ENCODE measurements at places on chromosomes 16 and 17. TPM values are rescaled to one million over a fixed set of nuclear protein-coding genes. Genes with fewer than 3 reads are reported as not detected.

PRR15L gene
- 0.33 TPM for total RNA-seq

NLRC3 gene
- total RNA-seq = 0.11 TPM

CCL11 gene
- total RNA-seq = not detected

CCDC200 gene
- not detected for total RNA-seq

ARL5C gene
- total RNA-seq = not detected

TPSB2 gene
- not detected for total RNA-seq

SLC52A1 gene
- total RNA-seq = 0.52 TPM

MYO15B gene
- 7.9 TPM for total RNA-seq

CLDN7 gene
- total RNA-seq = 57.8 TPM

CDRT15L2 gene
- total RNA-seq = not detected

TSC2 gene
- total RNA-seq = 92.0 TPM

RHBDF2 gene
- 22.0 TPM for total RNA-seq

LGALS9 gene
- total RNA-seq = 0.47 TPM

SRSF2 gene
- total RNA-seq = 116 TPM

TP53TG3C gene
- total RNA-seq = 0.33 TPM

CDH5 gene
- total RNA-seq = not detected

CREBBP gene
- total RNA-seq = 45.0 TPM

NKD1 gene
- total RNA-seq = 0.35 TPM

OR3A3 gene
- total RNA-seq = not detected

SLX1A gene
- 36.6 TPM for total RNA-seq

SLC6A4 gene
- total RNA-seq = not detected

EVI2A gene
- 1.0 TPM for total RNA-seq

CLEC10A gene
- total RNA-seq = not detected

FAM234A gene
- total RNA-seq = 60.9 TPM

OR3A2 gene
- total RNA-seq = not detected

NPIPA3 gene
- 0.67 TPM for total RNA-seq

TSR1 gene
- total RNA-seq = 43.3 TPM

TNP2 gene
- total RNA-seq = not detected

SOCS1 gene
- 7.9 TPM for total RNA-seq

POLDIP2 gene
- total RNA-seq = 80.5 TPM

CDC6 gene
- total RNA-seq = 5.2 TPM

CFAP97D1 gene
- total RNA-seq = not detected

PER1 gene
- 78.3 TPM for total RNA-seq

TMIGD1 gene
- total RNA-seq = not detected

RNF222 gene
- total RNA-seq = 0.21 TPM

HOXB8 gene
- not detected for total RNA-seq

LMF1 gene
- total RNA-seq = 25.3 TPM

ITGB4 gene
- 2,525 TPM for total RNA-seq

HSD17B1 gene
- total RNA-seq = 19.3 TPM

TBC1D3B gene
- 9.5 TPM for total RNA-seq

KRT24 gene
- total RNA-seq = not detected

TP53TG3 gene
- not detected for total RNA-seq

RAB37 gene
- not detected for total RNA-seq

C16orf46 gene
- 0.99 TPM for total RNA-seq

FOXN1 gene
- not detected for total RNA-seq

RASL10B gene
- 0.19 TPM for total RNA-seq

EPN3 gene
- total RNA-seq = 12.2 TPM

ZKSCAN2 gene
- 6.4 TPM for total RNA-seq

All from mammary epithelial cell (primary cell).